Caco-2 (cell line): ENCODE measurements at places on chromosomes 12 and 14. TPM values are rescaled to one million over a fixed set of nuclear protein-coding genes. Genes with fewer than 3 reads are reported as not detected.
A peak's percentile ranks its signal among the peaks of the same experiment; 100 is the strongest.

DNA sequence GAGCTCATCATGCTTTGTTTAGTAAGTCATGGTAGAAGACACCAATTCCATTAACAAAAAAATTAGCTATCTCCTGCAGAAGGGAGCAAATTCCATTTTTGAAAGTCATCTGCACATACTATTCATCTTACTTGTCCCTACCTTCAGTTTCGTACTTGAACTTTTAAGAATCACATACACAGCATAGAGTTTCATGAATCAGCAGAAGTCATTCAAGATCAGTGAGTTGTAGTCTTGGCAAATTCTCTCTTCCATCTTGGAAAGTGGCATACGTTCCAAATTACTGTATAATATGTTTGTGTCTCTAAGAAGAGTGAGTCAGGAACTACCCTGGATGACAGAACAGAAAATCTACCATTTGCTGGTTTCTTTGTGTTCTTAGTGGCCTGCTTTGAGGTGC lies 14.1 kb downstream of the VRK1 start:
- H3K4me3 ChIP-seq: no peak overlapping the region
- no peaks in the 10 kb centered on the region for H3K36me3 ChIP-seq
- no peak overlapping the region for H3K27ac ChIP-seq
- no peaks in the 10 kb centered on the region for H3K27me3 ChIP-seq

Gene SMIM10L1
- 22.4 and 24.9 TPM in 2 replicates for total RNA-seq

GRCh38 chr14:48005986-48006385 lies 330.6 kb upstream of the MDGA2 start:
- no peak overlapping the region for H3K4me3 ChIP-seq
- H3K4me1 ChIP-seq: no peaks in the 10 kb centered on the region
- no peaks in the 10 kb centered on the region for H3K27me3 ChIP-seq
- DNase-seq: no peak
- H3K27ac ChIP-seq: no peak overlapping the region

DNA sequence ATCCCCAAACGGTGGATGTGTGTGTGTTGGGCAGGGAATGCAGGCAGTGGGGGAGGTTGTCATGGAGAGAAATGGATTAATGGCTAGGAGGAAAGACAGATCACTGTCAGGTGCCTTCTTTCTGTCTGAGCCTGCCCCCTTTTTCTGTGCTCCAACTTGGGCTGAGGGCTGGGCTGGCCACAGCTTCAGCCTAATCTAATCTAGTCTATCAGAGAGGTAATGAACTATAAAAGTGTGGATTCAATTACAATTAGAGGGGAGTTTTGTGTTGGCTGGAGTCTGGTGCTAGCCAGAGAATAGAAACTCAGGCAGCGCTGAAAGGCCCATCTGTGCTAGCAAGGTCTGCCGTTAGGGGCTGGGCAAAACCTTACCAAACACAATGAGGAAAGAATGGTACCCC lies 41.2 kb downstream of the NEUROD4 start:
- no peak for DNase-seq
- H3K27me3 ChIP-seq: no peaks in the 10 kb centered on the region
- H3K27ac ChIP-seq: no peak overlapping the region
- H3K4me1 ChIP-seq: no peaks in the 10 kb centered on the region
- no peaks in the 10 kb centered on the region for H3K36me3 ChIP-seq

GRCh38 chr12:11967376-11968047 lies 103.2 kb upstream of the BCL2L14 start:
- H3K27me3 ChIP-seq: no peaks in the 10 kb centered on the region
- H3K4me3 ChIP-seq: no peak overlapping the region
- H3K27ac ChIP-seq: no peak overlapping the region
- no peak for DNase-seq
- no peaks in the 10 kb centered on the region for H3K36me3 ChIP-seq

GRCh38 chr12:59452746-59453145 lies 143.1 kb upstream of the SLC16A7 start:
- DNase-seq: no peak
- H3K4me1 ChIP-seq: peaks cover 16% of the 10 kb centered on the region
- no peak overlapping the region for H3K4me3 ChIP-seq
- no peaks in the 10 kb centered on the region for H3K36me3 ChIP-seq

Gene FOXA1
- total RNA-seq: 271 and 291 TPM in 2 replicates

DNA sequence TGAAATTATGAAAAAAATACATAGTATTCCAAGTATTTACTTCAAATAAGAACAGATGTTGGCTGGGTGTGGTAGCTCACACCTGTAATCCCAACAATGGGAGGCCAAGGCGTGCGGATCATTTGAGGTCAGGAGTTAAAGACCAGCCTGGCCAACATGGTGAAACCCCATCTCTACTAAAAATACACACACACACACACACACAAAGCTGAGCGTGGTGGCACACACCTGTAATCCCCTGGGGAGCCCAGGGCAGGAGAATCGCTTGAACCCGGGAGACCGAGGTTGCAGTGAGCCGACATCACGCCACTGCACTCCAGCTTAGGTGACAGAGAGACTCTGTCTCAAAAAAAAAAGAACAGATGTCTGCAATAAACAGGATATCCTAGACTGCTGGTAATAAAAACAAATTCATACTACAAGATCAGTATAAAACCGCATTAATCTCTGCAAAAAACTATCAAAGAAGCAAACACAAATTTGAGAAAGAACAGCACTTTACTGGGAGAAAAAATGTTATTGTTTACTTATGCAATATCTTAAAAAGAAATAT lies 23.8 kb downstream of the EEA1 start:
- H3K27me3 ChIP-seq: no peaks in the 10 kb centered on the region
- DNase-seq: no peak
- peaks cover 4% of the 10 kb centered on the region; the same call in 1 of the 2 replicates for H3K4me1 ChIP-seq
- H3K4me3 ChIP-seq: no peak overlapping the region
- no peaks in the 10 kb centered on the region for H3K36me3 ChIP-seq
- H3K27ac ChIP-seq: no peak overlapping the region

Gene ASIC1
- 15.6 and 17.8 TPM in 2 replicates for total RNA-seq

DNA sequence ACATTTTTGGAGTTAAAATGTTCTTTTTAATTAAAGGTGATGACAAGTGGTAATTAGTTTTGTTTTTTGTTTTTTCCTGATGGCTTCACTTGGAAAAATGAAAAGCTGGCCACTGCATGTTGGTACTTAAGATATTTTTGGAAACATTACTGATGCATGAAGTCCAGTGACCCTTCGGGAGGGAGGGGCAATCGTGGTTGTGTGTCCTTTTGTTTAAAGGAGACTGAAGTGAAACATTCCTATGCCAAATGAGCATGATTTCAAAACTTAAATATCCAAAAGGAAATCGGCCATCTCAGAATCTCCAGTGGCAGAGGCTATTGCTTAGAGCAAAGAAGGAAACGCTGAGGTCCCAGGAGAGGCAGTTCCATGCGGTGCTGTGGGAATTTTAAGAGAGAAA lies 20.1 kb downstream of the LTBP2 start:
- no peaks in the 10 kb centered on the region for H3K36me3 ChIP-seq
- peaks cover 14% of the 10 kb centered on the region for H3K4me1 ChIP-seq
- H3K27me3 ChIP-seq: no peaks in the 10 kb centered on the region
- DNase-seq: no peak
- H3K27ac ChIP-seq: no peak overlapping the region
- no peak overlapping the region for H3K4me3 ChIP-seq

GRCh38 chr12:127038152-127038551 lies 1228.8 kb upstream of the TMEM132C start:
- no peaks in the 10 kb centered on the region for H3K4me1 ChIP-seq
- H3K27ac ChIP-seq: no peak overlapping the region
- DNase-seq: no peak
- H3K4me3 ChIP-seq: no peak overlapping the region
- no peaks in the 10 kb centered on the region for H3K36me3 ChIP-seq

GRCh38 chr14:70882776-70883492 lies 24.3 kb upstream of the PCNX1 start:
- no peaks in the 10 kb centered on the region for H3K36me3 ChIP-seq
- DNase-seq: no peak
- no peak overlapping the region for H3K27ac ChIP-seq
- H3K4me1 ChIP-seq: no peaks in the 10 kb centered on the region; the same call in 1 of the 2 replicates
- no peak overlapping the region for H3K4me3 ChIP-seq

Gene MUCL1
- total RNA-seq: not detected in 2 replicates

Gene TMPRSS12
- not detected in 2 replicates for total RNA-seq

GRCh38 chr14:20799456-20799891 lies 3.2 kb downstream of the RNASE1 start:
- H3K4me3 ChIP-seq: peak overlapping the region; percentile 9; the same call in 1 of the 2 replicates
- peaks cover 45% of the 10 kb centered on the region for H3K4me1 ChIP-seq
- no peaks in the 10 kb centered on the region for H3K27me3 ChIP-seq
- no peak for DNase-seq

DNA sequence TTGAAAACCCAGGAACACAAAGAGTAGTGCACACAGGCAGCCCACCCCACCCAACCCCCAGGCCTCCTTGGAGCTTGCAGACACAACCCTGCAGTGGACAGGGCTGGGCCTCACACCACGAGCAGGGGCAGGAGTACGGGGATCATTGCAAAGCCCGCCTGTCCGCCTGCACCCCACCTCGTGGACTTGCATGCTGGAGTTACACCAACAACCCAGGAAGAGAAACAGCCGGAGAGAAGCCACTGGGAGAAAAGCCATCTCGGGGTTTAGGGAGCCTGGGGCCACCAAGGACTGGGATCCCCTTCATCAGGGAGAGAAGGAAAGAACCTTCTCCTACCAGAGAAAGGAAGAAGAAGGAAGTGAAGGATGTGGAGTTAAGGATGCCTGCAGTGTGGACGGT lies 8.2 kb downstream of the KRT84 start:
- no peak overlapping the region for H3K4me3 ChIP-seq
- no peaks in the 10 kb centered on the region for H3K4me1 ChIP-seq

Gene DLK1
- total RNA-seq: not detected in 2 replicates

DNA sequence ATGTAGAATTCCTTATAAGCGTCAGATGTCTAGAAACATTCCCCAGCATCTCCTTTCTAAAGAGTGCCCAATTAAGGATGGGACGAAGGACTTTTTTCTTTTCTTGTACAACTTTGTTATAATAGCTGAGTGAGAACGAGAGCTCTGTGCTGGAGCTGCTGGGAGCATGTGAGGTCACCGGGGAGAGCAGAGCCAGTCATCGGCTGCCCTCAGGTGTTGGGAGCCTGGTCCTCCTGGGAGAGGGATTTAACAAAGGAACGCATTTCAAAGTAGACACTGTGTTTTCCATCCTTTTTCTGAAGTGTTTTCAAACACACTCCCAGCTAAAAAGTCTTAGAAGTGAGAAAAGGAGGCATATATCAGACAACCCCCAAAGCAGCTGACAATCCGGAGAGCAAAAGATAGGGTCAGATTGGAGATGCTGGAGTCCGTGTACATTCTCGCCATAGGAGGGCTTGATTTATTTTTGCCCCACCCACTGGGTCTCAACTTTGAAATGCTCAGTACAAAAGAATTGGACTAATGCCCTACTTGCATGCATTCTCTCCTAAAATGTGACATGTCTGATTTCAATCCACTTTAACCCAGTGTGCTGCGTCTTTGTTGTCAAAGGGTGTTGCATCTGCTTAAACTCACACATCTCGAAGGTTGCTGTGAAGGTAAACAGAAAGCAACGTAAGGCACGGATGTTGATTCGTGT lies 50.8 kb upstream of the PIWIL1 start:
- H3K27ac ChIP-seq: no peak overlapping the region
- no peaks in the 10 kb centered on the region for H3K4me1 ChIP-seq
- H3K36me3 ChIP-seq: no peaks in the 10 kb centered on the region
- no peak for DNase-seq

Gene REM2
- total RNA-seq: 0.41 and 0.44 TPM in 2 replicates

GRCh38 chr12:14065616-14066015 lies 84.2 kb upstream of the GRIN2B start:
- no peaks in the 10 kb centered on the region for H3K4me1 ChIP-seq
- peak overlapping the region; percentile 43 for H3K27ac ChIP-seq
- H3K4me3 ChIP-seq: no peak overlapping the region
- H3K36me3 ChIP-seq: no peaks in the 10 kb centered on the region

DNA sequence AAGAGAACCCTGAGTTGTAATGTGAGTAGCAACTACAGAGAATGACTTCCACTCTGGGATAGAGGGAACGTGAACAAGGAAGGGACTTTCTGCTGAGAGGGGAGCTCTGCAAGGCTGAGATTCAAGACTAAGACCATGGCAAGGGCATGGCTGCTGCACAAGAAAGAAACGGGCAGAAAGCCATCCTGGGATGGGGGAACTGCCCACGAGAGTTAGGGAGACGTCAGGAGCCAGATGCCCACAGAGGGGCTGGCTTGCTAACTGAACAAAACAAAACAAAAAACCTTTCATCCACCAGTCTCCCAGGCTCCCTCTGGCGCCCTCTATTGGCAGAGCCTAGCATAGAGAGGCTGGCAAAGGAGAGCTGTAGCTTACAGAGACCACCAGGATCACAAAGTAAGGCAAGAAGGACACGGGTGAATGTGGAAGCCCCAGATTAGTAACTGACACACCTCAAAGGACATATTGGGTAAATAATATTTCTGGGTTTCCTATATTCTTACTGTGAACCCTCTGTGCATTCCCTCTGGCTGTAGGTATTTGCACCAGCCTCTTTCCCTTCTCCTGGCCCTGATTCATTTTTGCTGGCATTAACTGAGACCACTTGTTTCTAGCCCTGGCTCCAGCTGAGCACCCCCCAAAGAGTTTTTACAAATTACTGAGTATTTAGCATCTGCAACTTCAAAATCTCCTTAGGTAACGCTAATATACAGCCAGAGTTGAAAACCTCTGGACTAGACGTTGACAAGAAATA lies 338.3 kb downstream of the EMP1 start:
- H3K4me3 ChIP-seq: no peak overlapping the region
- no peaks in the 10 kb centered on the region; the same call in 1 of the 2 replicates for H3K4me1 ChIP-seq
- no peaks in the 10 kb centered on the region for H3K27me3 ChIP-seq
- DNase-seq: peak; percentile 88
- no peak overlapping the region for H3K27ac ChIP-seq

DNA sequence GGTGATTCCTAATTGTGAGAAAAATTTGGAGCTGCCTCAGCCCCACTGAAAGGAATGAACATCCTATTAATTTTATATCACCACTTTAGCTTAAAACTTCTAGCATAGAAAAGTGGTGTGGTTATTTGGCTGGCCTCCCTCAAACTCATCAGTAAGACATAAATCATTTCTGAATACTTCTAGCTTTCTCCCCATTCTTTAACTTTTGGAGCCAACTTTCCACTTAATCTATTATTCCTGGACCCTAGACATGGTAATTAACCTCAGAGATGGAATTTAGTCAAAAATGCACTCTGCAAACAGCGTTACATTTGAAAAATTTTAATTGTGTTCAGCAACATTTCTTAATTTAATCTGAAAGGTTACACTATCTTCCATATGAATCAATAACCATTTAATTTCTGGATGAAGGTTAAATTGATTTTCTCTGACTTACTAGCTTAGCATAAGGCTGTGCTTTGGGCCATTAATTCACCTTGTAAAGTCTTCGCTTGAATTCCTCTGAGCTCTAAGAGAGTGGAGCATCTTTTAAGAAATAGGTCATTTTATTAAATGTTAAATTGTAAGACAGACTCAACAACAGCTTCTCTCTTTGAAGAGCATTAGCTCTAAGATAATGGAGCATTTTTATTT lies 753.6 kb upstream of the STXBP6 start:
- H3K4me3 ChIP-seq: no peak overlapping the region
- no peaks in the 10 kb centered on the region for H3K36me3 ChIP-seq
- no peaks in the 10 kb centered on the region for H3K27me3 ChIP-seq
- H3K4me1 ChIP-seq: no peaks in the 10 kb centered on the region
- H3K27ac ChIP-seq: no peak overlapping the region

GRCh38 chr12:40552868-40553267 lies 139.4 kb upstream of the CNTN1 start:
- DNase-seq: no peak
- H3K27ac ChIP-seq: no peak overlapping the region
- no peaks in the 10 kb centered on the region for H3K4me1 ChIP-seq
